ENCODE measurements at places on chromosomes 2 and 18. TPM values are rescaled to one million over a fixed set of nuclear protein-coding genes. Genes with fewer than 3 reads are reported as not detected.

- DNase-seq, result no peak
Measured at GRCh38 chr2:221431477-221431876, 140.6 kb downstream of the EPHA4 start.

DNA sequence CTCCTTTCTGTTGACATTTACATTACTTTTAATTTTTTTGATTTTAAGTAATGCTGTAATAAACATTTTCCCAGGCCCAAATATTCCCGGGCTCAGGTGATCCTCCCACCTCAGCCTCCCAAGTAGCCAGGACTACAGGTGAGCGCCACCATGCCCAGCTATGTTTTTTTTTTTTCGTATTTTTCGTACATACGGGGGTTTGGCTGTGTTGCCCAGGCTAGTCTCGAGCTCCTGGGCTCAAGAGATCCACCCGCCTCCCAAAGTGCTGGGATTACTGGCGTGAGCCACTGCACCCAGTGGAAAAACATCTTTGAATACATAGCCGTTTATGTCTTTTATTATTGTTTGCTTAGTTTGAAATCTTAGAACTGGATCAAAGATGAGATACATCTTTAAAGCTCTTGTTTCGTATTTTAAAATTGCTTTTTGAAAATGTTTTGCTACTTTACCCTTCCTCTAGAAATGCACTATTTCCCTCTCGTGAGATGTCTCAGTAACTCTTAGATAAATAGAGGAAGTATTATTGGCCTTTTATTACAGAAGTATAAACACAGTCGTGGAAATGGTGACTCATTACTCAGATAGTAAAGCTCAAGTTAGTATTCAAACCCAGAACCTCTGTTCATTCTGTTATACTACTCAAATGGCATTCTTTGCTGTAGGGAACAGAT lies 2.4 kb downstream of the SMCHD1 start:
- peak; percentile 94 for DNase-seq

- DNase-seq, result no peak
Measured at GRCh38 chr2:233165543-233165894, 86.0 kb upstream of the ATG16L1 start.

GRCh38 chr2:8139668-8140200 lies 542.1 kb upstream of the ID2 start:
- DNase-seq, result no peak

DNA sequence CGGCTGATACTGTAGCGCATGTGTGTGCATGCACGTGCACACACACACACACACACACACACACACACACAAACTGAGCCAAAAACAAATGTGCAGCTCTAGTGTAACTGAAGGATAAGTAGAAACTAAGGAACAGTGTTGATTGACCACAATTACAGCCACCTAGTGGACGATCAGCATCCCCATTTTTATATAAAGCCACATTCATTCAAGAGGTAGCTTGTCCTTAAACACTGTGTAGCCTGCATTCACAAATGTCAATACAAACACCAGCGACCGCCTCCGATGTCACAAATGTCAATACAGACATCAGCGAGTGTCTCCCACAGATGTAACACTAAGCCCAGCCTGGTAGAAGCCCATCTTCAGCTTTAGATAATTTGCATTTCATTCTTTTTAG lies 167.4 kb downstream of the PTGR3 start:
- DNase-seq, result peak; percentile 50

Gene ATP8B1
- 57.7 TPM for polyA plus RNA-seq
